ENCODE measurements at places on chromosomes 3 and 15.
A peak's percentile ranks its signal among the peaks of the same experiment; 100 is the strongest.

DNA sequence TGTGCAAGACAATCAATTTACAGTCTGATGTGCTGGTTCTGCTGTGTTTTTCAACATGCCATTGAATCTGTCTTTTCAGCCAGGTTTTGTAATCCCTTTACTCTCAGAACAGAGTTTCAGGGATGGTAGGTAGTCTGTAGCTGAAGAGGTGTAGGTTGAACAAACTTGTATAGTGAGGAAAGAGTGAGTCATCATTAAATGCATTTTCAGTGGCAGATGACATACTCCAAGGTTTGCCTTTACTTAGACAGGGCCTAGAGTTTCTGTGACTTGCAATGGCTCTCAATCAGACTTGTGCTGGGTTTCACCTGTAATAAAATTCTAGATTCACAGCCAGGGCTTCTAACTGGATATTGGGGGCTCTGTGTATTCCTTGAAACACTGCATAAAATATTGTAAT lies 94.6 kb downstream of the CYP19A1 start:
- DNase-seq = no peak

DNA sequence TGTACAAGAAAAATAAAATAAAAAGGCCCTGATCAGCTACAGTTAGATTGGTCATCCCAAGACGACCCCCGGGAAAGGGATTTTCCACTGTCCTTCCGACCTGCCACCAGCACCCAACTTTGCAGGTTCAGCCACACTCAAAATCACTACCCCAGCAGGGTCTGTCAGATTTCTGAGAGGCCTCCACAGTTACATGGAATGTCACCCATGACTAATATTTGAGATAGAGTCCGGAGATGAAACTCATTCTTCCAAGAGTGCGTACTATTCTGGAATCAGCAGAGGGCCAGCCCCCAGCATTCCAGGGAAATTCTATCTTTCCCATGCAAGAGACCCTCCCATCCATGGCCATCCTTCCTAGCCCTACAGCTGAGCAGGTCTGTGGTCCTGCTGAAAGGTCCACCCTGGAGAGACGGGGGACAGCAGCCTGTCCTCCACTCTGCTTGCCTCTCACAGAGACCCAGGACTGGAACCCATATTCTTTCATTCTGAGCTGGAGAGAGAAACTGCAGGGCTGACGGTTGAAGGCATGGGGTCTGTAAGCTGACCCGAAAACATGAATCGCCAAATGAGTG lies 5.8 kb downstream of the LIPC start:
- DNase-seq = no peak

- DNase-seq = no peak
These were observed 34.7 kb upstream of the AGBL1 start for GRCh38 chr15:86044981-86045380.

DNA sequence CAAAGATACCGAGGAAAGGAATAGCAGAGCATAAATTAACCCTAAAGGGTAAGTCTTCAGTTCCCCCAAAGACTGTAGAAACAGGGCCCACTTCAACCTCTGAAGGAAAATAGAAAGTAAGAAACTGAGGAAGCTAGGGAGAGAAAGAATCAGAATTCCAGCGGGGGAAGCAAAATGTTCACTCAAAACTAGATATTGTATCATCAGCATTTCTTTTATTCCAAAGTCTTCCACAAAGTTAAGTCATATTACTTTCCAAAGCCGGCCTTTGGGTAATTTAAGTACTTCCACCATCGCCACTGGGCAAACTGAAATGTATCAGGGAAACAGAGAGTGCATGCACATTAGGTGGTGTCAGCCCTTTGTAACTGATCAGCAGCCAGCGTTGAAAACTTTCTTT lies 88.3 kb downstream of the RSL24D1 start:
- DNase-seq = no peak

DNA sequence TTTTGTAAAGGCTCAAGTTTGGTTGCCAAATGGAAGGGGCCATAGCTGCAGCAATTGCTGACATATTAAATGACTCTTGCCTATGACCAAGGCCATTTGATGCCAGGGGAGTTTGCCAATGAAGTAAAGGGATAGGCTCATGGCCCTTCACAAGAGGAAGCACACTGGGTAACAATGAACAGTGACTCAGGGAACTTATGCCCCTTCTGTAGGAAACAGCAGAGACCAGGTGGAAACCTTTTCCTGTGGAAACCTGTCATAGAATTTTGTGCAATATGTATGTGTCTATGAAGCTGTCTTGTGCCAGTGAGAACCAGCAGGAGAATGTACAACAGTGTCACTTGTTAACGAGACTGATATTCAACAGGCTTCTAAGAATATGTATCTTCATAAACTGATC lies 25.4 kb upstream of the AVEN start:
- DNase-seq = no peak

DNA sequence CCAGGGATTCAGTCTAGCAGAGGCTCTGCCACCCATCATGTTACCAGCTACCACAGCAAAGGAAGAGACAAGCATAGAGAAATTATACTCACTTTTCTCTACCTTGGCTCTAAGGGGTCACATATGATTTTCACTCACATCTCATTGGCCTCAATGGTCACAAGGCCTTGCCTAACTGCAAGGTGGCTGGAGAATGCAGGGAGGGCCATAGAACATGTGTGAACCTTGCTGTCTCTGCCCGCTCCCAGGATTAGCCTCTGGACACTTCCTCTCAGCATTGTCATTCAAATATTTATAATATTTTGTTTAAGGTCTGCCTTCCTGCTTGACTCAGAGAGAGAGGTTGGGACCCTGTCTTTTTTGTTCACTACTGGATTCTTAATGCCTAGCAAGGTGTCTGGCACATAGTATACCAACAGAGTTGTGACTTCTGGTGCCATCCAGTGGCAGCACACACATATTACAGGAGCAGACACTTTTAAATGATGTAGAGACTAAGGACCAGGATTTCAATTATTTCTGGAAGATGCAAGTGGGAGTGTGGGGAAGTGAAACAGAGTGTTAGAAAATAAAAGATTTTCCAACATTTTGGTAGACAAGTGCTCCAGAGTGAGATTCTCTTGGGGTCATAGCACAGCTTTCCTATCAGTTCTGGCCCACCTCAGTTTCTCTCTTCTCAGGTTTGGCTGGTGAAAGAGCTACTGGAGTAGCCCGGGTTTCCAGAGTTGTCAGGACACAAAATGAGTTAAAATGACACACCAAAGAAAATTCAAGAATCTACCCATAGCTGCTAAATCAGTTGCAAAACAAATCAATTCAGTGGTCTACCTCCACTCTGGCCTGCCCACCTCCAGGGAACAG lies 119.0 kb upstream of the RASGRP1 start:
- DNase-seq = peak; percentile 32

- DNase-seq = no peak
These were observed at the start of gene ACSBG1 for GRCh38 chr15:78234515-78235040. TSS of gene ACSBG1 (minus strand) at chr15:78234565. CDS start at chr15:78234501, 64 bp downstream.

DNA sequence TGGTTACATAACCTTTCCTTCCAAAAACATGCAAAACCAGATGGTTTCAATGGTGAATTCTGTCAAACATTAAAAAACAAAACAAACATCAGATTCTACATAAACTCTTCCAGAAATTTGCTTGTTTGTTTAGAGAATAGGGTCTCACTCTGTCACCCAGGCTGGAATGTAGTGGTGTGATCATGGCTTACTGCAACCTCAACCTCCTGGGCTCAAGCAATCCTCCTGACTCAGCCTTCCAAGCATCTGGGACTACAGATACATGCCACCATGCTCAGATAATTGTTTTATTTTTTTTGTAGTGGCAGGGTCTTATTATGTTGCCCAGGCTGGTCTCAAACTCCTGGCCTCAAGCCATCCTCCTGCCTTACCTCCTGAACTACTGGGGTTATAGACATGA lies 36.1 kb downstream of the FBXL2 start:
- no peak for DNase-seq

DNA sequence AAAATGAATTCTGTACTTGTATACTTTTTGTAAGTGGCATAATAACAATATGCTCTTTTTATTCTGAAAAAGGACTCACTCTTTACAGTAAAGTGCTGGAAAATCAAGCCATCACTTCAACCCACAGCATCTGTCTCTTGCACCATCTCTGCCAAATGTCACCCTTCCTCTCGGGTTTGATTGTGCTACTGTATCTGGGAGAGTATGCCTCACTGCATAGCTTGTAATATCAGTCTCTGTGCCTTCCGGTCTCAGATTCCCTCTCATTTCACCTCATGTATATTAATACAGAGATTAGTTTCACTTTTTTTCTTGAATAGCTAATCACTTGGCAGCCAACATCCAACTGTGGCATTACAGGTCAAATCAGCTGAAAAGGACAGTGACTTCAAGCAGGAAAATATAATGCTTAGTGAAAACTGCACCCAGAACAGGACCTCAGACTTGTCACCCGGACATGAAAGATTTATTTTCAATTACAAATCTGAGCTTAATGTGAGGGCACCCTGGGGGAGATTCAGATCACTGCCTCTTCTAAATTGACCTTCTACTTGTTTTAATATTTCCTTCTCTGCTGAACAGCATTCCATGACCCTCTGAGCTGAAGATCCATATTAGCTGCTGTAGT lies 605.8 kb upstream of the NAALADL2 start:
- no peak for DNase-seq

DNA sequence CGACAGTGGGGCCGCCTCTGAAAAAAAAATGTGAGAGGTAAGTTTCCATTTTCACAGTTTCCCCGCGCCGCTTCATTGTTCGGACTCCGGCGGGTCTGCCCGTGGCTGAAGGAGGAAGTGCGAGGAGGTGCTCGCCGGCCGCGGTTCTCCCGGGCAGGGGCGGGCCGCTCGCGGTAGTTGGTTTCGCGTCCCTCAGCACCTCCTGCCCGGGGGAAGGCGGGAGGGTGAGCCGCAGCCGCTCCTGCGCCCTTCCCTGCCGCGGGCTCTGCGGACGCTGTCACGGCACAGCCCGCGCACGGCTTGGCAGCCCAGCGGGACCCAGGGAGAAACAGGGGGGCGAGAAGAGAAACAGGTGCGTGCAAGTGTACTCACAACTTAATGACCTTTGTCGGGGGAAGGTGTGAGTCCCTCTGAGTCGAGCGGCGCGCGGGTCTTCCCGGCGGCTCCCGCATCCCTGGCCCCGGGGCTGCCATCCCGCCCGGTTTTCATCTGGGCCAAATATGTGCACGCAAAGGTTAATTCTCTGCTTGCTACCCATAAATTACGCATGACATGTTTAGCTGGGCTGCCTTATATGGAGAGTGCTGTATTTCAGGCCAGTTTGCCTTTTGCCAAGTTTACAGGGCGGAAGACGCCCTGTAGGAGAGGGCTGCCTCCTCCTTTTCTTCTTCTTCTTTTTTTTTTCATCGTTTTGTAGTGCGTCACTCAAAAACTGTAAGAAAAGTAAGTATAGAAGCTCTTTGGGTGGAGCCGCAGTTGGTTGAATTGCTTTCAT lies 514 bp downstream of the MBNL1 start:
- no peak for DNase-seq

DNA sequence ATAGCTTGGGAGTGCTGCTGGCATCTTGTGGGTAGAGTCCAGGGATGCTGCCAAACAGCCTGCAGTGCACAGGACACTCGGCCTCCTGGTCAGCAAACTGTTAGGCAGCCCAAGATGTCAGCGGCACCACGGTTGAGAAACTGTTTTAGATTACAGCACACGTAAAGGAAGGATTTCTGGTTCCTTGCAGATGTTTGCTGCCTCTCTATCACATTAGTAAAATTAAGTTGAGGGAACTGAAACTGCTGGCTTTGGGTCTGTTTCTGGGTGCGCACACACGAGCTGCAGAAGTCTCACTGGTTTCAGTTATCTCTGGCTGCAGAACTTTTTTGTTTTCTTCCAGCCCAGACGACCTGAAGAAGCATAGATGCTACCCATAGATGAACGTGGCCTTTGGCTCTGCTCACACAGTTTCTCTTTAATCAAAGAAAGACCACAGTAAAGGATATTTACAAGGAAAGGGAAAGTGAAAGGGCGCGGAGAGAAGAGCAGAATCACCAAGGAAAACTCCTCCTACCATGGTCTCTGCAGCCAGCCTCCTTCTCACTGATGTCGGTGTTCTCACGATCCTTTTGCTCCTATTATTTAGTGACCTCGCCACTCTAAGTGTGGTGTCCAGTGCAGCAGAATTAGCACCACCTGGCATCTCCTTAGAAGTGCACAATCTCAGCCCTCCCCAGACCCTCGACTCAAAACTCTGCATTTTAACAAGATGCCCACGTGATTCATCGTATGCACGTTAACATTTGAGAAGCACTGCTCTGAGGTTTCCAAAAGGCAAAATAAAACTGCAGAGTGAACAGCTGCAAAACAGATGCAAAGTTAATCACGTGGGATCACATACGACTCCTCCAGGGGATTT lies 50.6 kb upstream of the AKAP13 start:
- DNase-seq = no peak

- DNase-seq = no peak
These were observed 199.1 kb downstream of the FAM43A start for GRCh38 chr3:194884649-194885315.
